Stimulated activated CD8-positive, alpha-beta memory T cell treated with anti-CD3 and anti-CD28 coated beads, Interleukin-2, amount 100 ng/mL, for 1 hour (primary cell): ENCODE measurements at places on chromosomes 4 and X.

DNA sequence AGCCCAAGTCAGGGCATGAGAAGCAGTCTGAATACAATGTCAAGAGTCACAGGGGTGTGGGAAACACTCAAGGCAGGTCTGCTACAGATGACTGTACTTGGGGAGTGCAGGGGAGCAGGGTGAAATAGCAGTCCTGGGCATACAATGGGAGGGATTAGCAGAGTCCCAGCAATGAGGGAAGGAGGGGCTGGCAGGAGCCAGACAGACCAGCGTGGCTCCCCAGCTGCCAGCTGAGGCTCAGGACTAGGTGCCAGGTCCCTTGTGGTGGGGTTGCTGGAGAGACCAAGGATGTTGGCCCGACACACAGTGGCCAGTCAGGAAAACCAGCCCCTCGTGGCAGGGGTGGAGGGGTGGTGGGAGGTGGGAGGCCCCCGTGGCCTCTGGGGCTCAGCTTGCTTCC, 86.6 kb downstream of the RTL5 start:
- DNase-seq: no peak

DNA sequence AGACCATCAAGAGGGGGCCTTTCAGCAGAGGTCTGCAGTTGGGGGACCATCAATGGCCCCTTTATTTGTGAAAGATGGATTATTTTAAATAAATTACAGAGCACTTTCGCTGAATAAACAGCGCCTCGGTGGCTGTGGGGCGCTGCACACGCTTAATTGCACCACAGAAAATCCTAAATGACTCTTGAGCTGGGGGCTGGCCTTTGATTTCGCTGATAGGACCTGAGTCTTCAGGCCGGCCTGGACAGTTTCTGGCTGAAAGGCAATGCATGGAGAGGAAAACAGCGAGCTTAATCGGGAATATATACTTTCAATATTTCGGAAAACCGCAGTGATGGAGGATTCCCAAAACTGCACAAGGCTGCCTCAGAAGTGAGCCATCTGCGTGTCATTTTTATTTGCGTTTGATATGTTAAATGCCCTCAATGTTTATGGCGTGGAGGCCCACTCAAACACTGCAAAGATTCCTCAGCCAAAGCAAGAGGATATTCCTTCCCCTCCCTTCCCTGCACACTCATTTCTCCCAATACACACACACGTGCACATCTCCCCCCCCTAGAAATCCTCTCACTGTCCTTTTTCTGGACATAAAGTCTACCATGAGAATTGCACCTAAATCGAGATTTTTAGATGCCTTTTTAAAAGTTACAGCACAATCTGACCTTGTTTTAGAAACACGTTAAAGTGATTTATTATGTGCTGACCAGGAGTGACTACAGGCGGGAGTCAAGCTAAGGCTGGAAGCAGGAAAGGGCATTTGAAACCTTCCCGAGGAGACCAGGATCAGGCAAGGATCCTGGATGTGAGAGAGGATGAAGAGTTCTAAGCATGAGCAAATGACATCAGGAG, 340.7 kb downstream of the RAB28 start:
- no peak for DNase-seq

DNA sequence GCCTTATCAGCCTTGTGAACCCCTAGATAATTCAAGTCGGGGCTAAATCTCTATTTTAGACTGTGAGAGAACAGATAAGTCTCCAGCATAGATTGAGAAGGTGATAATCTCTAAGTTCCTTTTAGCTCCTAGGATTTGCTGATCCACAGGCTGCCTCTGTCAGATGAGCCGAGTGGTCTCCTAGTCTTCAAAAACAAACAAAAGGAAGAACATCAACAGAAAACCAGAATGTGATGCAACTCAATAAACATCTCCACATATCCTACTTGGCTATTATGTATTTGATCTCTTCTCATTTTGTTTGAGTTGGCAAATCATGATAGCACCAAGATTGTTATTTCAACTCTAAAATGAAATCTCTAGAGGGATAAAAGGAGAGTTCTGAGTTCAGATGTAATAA, 88.4 kb upstream of the SLC7A11 start:
- no peak for DNase-seq

GRCh38 chr4:132646186-132646585, 502.9 kb upstream of the PCDH10 start:
- DNase-seq: no peak

GRCh38 chr4:83036991-83037665, 2.1 kb downstream of the COPS4 start:
- no peak for DNase-seq

DNA sequence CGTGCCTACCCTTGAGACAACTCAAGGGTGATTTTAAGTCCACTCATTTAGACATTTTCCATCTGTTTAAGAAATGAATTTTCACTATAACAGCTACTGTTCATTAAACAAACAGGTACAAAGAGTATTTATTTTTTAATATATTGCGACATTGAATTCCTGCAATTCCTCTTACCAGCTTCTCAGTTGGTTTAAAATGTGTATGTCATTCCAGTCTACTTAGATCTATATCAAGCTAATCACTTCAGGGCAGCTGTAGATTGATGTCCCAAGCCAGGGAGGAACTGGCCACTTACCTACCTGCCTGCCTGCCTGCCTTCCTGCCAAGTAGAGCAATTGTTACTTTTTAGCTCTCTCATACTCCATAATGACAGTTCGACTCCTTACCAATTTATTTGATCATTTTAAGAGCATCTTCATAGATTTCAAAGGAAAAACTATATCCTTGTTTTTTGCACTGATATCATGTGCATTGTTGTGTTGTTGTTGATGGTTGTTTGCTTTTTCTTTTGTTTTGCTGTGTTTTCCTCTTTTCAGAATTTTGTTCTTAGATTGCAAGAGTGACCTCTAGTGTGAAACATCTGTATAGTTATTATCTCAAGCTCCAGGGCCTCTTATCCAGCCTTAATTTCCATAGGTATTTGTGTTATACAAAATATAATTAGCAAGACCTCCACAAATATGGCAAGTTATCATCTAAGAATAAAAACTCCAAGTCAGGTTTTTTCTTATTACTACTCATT, 120.9 kb upstream of the NRK start:
- no peak for DNase-seq

- no peak for DNase-seq
Measured at GRCh38 chr4:186752325-186752724, 28.7 kb upstream of the FAT1 start.

- no peak for DNase-seq
Measured at GRCh38 chr4:101019941-101020401, 327.4 kb downstream of the PPP3CA start.

- DNase-seq: no peak
Measured at GRCh38 chr4:162154862-162155540, 8.8 kb downstream of the FSTL5 start.

DNA sequence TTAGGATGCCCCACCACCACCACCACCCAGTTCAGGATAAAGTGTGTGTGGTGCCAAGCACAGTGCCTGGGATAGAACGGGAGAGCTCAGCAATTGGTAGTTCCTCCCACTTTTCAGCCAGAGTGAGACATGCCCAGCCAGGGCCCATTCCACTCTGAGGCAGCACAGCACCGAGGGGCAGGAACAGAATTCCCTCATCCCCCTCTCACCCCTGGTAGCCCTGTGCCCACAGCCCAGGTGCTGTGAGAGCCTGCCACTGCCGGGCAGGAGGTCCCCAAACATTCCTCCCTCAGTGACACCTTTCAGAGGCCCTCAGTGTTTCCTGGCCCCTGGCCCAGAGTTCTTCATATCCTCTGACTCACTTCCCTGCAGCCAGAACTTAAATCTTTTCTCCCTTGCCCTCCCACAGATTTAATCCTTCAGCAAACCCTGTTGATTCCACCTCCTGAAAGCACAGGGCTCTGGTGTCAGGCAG, 8.1 kb downstream of the RIPPLY1 start:
- no peak for DNase-seq

GRCh38 chrX:153019166-153019565, 25.2 kb upstream of the PNMA5 start:
- no peak for DNase-seq

- DNase-seq: no peak
Measured at GRCh38 chr4:169437299-169438047, 166.7 kb upstream of the SH3RF1 start.

DNA sequence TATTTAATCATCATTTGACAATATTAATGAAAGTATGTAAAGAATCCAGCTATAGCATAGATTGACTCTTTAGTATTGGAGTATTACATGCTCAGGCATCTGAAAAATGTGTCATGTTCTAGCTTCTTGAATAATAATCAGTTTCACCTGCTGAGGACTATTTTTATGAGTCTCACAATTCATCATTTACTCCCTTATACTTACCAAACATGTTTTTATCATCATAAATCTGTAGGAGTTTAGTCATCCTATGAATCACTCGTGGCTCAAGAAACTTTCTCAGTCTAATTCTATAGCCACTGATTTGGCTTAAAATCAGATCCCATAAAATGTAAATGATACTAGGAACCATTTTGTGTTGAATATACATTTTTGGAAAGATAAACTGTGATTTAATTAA, 1616.1 kb downstream of the C4orf33 start:
- DNase-seq: no peak

DNA sequence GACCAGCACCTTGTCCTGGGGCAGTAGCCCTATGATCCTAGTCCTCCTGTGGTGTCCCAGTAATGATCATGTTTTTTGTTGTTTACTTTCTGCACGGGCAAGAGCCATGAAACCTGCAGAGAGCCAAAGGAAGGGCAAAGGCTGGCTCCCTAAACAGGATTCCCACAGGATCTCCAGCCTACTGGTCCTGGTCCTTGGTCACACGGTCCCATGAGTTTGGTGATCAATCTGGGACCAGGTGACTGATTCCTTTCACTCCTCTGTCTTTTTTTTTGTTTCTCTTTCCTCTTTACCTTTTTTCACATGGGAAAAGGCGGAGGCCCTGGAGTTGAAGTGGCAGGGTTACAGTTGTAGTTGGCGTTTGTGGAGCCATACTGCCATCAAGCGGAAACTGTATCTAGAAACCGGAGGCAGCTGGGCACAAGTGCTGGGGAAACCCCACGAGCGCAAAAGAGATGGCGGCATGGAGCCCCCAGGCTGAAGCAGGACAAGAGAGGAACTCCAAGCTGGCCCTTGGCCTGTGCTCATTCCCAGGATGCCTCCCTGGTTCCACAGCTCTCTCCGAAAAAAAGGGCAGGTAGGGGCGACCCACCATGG, 34.6 kb downstream of the NBDY start:
- DNase-seq: peak; percentile 62

DNA sequence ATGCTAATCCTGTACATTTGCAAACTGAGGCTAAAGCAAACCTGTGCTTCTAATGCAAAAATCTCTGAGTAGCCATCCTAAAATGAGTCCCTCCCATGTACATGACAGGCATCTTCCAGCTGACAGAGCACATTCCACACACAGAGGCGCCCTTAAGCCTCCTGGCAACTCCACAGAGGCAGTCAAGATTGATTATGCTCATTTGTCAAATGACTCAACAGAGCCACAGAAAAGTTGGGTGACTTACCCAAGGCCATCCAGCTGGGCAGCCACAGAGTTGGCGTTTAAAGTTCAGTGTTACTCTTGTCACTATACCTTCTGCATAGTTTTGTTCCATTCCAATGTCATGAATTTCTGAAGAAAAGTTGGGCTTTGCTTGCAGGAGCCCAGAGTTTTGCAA, 394.6 kb upstream of the FGF13 start:
- no peak for DNase-seq

- no peak for DNase-seq
Measured at GRCh38 chrX:150983521-150984168, 510 bp downstream of the HMGB3 start.

DNA sequence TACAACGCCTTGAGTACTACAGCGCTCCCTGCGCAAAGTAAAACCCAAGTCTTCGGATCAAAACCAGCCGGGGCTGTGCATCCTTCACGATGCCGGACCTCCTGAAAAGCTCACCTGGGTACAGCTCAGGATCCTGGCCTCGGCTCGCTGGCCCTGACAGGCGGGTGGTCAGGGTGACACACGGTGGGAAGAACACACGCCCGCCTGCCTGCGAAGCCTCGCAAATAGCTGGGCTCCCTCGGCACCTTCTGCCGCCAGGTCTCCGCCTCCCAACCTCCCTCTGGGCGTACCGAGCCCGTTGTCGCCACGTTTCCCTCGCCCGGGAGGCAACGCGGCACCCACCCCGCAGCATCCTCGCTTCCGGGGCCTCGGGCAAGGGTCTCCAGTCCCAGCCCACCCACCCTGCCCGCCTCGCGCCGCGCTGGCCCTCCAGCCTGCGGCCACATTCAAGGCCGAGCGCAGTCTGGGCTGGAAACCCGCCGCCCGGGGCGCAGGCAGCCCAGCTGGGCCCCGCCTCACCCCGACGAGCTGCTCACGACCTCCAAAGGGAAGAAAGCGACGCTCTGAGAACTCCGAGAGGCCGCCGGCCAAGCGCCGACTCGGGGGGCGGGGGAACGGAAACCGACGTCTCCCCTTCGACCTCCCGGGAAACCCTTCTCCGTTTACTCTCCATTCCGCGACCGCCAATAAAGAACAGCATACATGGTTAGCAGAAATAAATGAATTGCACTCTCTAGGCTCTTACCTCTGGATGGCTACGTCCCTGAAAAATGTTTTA, 511 bp downstream of the PPM1K start:
- DNase-seq: peak; percentile 56

- no peak for DNase-seq
Measured at GRCh38 chr4:142516686-142517526, 329.2 kb downstream of the INPP4B start.
